Hematopoietic multipotent progenitor cell (in vitro differentiated cells): ENCODE measurements at places on chromosomes 11 and 22. TPM values are rescaled to one million over a fixed set of nuclear protein-coding genes. Genes with fewer than 3 reads are reported as not detected.

DNA sequence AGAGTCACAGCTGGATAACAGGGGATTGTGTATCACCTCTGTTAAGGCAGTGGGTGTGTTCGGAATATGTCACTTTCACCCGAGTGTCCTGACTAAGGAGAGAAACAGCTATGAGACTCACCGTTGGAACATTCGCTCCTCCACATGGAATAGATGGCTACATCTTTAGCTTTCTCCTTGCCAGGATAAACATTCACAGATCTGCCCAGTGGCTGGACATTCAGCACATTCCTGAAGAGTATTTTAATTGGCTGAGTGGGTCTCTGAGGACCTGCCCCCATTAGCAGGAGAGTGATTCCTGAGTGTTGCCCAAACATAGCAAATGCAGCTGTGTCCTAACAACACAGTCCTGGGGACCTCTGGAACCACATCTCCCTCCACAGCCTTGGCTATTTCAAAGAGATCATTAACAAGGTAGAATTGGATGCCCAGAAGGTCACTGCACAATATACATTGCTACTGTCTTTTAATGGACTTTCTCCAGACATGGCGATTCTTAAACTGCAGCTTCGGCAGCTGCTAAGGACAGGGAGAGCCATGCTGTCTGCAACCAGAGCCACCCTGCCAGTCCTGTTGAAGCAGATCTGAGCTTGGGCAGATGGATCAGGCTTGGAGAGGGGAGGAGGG lies 435.0 kb upstream of the CADM1 start:
- no peak for DNase-seq

DNA sequence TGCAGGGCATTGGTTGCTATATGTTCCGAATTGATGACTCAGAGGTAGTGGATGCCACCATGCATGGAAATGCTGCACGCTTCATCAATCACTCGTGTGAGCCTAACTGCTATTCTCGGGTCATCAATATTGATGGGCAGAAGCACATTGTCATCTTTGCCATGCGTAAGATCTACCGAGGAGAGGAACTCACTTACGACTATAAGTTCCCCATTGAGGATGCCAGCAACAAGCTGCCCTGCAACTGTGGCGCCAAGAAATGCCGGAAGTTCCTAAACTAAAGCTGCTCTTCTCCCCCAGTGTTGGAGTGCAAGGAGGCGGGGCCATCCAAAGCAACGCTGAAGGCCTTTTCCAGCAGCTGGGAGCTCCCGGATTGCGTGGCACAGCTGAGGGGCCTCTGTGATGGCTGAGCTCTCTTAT lies 5.4 kb upstream of the TTC36 start:
- no peak for DNase-seq

- DNase-seq = no peak
Observed at GRCh38 chr11:72576243-72576595, 98.0 kb downstream of the PDE2A start.

DNA sequence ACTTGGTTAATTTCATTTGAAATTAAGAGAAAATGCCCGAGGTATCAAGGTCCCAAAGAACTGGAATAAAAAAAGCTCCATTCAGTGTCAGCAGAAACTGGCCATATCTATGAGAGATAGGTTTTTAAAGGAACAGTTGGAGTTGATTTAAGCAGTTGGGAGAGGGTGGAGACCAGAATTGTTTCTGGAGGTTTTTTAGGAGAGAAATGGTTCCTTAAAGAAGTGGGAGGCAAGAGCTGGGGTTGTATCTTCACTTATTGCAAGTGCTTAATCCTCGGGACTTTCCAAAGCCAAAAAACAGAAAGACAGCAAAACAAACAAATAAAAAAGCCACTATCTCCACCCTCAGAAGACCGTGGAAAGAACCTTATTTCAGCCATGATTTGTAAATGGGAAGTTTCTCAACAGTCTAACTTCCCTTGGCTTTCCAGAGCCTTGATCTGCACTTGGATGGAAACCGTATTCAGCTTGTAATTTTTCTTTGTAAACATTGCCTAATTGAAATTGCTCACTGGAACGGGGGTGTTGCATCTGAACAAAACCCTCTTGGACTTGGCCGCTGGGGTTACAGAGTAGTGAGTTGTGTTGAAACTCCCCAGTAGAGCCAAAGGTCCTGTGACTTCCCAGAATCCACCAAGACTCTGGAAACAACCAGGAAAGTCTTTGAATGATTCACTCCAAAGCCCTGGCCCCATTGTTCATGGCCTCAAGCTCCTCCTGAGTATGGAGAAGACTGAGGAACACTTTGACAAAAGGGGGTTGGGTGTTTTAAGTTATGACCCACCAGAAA lies 115.6 kb downstream of the SLC1A2 start:
- DNase-seq = no peak

DNA sequence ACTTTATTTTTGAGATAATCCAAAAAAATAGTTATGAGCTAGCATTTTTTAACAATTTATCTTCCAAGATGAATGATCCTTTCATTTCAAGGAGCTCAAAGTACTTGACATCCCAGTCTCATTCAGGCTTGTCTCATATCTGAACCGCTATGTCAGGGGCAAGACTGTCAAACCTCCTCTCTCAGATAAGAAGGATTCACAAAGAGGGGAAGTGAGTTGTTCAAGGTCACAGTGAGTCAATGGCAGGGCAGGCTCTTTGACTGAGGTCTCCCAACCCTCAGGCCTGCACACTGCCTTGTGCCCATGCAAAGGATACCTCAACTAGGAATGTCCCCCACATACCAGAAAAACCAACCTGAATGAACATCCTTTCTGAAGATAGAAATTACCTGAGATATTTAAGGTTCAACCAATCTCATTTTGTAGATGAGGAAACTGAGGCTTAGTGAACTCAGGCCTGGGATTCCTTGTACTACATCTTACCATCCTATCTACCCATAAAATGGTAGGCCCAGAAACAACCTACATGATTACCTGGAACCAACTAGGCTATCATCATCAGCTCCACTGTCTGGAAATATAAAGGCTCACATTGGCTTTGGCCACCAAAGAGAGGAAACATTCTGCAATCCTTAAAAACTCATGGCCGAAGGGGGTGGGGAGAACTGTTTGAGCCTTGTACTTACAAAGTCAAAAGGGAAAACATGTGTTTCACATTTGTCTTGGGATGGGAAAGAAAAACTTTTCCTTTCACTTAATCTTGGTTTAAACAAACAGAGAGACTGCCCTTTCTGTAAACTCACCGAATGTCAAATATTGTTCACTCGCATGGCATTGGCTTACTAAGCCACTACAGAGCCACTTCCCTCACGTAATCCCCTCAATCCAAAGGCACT lies 51.1 kb downstream of the LIF start:
- DNase-seq = no peak

GRCh38 chr11:72239313-72239848 lies 4.6 kb downstream of the PHOX2A start:
- DNase-seq = no peak

- no peak for DNase-seq
Observed at GRCh38 chr11:35815556-35816315, 128.1 kb upstream of the LDLRAD3 start.

- DNase-seq = peak; percentile 57
Observed at GRCh38 chr22:32926600-32926999, 125.1 kb downstream of the TIMP3 start.

DNA sequence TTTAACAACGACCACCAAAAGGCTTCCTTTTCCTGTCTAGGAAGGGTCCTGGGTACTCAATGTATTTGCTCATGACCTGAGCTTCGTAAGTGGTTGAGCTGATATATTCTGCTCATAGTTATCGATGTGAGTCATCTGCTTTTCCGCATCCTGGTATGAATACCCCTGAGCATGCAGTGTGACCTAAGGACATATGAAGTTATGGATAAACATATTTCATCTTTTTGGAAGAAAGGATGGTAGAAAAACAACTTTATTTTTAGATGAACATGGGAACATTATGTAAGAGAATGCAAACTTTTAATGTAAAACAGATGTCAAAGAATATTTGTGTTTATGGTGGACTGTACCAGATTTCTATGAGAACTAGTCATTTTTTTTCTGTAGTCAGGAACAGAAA lies 28.4 kb downstream of the TRPC6 start:
- no peak for DNase-seq

- peak; percentile 78 for DNase-seq
Observed at GRCh38 chr11:61776561-61777075, 15.8 kb downstream of the TMEM258 start.

- no peak for DNase-seq
Observed at GRCh38 chr11:29364006-29364405, 652.8 kb downstream of the KCNA4 start.

DNA sequence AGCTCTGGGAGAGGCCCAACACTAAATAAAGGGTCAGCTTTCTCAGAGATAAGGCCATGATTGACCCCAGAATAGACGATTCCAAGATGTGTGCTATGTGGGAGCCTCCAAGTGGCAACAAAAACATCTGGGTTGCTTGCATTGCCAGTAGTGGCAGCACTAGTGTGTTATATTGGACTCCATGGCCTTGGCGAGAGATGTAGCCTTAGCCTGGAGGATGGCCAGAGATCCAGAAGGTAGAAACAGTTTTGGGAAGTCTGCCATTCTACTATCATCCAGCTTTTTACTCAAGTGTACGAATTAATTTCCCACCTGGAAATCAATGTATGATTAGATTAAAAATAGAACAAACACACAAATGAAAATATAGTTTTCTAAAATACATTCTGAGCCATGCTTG lies 3.0 kb downstream of the OR8D4 start:
- no peak for DNase-seq

- no peak for DNase-seq
Observed at GRCh38 chr11:35998634-35999033, 54.8 kb downstream of the LDLRAD3 start.

GRCh38 chr22:37121887-37122591 lies 12.5 kb upstream of the TMPRSS6 start:
- peak; percentile 93 for DNase-seq

The APOBEC3B gene
- 1.6 TPM for total RNA-seq

The C11orf65 gene
- under 0.01 TPM for total RNA-seq

The APOA5 gene
- not detected for total RNA-seq

The TPH1 gene
- total RNA-seq = 0.27 TPM

The LYVE1 gene
- total RNA-seq = not detected

The ADAMTS15 gene
- total RNA-seq = under 0.01 TPM

The MOV10L1 gene
- total RNA-seq = 0.27 TPM
